Renal cortex interstitium (tissue), 15 donors: ENCODE measurements at places on chromosomes 3 and 15.

DNA sequence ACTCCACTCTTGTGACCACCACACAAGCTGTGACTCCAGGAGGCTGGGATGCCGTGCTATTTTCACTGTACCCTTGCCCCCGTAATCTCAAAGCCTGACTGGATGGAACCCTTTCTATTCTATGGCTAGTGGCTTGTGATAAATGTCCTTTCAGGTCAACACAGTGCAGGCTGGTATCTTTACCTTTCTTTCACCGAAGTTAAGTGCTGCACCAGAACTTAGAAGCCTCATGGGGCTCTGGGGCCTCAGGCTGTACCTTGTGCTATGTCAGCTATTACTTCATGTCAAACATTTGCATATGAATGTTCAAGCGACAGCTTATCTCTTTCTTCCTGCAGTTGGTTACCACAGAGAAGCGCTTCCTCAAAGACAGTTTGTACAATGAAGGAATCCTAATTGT is 66.8 kb downstream of the RPL39L start:
- DNase-seq, result no peak

DNA sequence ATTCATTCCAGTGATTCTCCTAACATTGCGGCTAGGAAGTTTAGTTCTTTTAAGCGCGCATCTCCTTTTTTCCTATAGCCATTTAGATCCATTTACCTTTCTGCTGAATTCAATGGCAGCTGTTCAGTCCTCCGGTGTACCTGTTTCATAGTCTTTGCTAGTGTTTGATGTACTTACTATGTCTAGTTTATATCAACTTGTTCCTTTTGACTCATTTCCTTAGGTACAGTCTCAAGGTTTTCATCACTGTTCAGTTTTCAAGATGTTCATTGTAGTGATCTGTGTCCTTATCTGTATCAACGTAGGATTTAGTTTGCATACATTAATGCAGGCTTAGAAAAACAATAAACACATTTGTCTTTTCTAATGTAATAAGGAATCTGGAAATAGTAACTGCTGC is 59.0 kb upstream of the MBNL1 start:
- no peak for DNase-seq

- DNase-seq, result no peak
These were observed 287.4 kb upstream of the LYSMD4 start for GRCh38 chr15:100020614-100021013.

DNA sequence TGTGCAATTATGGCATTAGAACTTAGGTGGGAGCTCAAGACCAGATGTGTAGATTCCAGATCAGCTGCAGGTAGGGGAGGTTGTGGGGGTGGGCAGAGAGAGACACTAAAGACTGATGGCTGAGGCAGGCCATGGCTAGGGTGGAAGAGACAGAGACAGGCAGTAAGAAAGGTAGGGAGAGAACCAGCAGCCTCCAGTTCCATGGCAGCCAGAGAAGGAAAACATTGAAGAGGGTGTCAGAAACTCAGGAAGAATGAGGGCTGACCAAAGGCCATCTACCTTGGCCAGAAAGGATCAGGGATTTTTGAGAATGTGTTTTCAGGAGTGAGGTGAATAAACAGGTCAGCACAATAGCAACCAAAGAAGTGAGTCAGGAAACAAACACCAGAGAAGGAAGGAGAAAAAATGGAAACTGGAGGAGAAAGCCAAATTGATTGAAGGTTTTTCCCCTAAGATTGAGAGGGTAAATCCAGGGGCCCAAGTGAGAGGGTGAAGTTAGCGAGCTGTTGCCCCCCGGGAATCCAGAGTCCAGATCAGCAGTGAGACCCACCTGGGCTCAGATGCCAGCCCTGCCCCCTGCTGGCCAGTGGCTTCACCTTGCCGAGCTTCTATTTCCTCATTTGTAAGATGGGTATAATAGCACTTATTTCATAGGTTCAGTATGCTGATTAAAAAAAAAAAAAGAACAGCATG is 41.0 kb downstream of the ABHD2 start:
- no peak for DNase-seq

GRCh38 chr3:126277629-126278378 is 79.4 kb downstream of the KLF15 start:
- DNase-seq, result no peak

GRCh38 chr3:129878355-129878754 is 15.2 kb downstream of the TMCC1 start:
- DNase-seq, result no peak

DNA sequence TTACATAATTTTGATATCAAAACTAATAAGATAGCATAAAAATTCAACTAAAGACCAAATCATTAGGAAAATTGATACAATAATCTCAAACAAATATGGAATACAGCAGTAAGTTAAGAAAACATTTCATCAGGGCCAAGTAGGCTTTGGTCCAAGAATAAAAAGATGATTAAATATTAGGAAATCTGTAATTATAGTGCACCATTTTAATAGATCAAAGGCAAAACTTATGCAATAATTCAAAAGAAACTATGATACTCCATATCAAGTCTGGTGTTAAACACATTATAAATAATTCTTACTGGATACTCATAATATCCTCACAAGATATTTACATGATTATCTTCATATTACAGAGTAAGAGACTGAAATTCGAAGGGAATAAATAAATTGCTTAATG is 51.2 kb downstream of the THRB start:
- no peak for DNase-seq

- no peak for DNase-seq
These were observed 68.1 kb upstream of the MAGI1 start for GRCh38 chr3:66106788-66107187.

- DNase-seq, result no peak
These were observed 32.5 kb upstream of the BFSP2 start for GRCh38 chr3:133367403-133367802.

DNA sequence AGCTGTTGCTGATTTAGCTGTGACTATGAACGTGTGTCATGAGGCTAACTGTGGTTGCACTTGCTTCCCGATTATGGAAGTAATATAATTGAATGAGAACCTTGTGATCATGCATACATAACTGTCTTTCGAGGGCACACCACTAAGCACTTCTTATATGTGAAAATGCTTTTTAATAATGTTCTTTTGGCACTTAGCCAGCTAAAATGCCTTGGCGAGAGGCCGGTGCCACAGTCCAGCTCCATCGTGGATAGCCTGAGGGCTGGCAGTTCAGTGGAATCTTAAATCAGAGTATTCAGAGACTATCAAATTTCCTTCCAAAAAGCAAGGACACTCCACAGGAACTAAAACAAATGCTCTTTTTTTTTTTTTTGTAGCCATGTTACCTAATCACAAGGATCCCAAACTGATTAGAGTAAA is 161.6 kb upstream of the FRMD4B start:
- no peak for DNase-seq

GRCh38 chr15:83474578-83474977 is 27.4 kb downstream of the SH3GL3 start:
- no peak for DNase-seq

DNA sequence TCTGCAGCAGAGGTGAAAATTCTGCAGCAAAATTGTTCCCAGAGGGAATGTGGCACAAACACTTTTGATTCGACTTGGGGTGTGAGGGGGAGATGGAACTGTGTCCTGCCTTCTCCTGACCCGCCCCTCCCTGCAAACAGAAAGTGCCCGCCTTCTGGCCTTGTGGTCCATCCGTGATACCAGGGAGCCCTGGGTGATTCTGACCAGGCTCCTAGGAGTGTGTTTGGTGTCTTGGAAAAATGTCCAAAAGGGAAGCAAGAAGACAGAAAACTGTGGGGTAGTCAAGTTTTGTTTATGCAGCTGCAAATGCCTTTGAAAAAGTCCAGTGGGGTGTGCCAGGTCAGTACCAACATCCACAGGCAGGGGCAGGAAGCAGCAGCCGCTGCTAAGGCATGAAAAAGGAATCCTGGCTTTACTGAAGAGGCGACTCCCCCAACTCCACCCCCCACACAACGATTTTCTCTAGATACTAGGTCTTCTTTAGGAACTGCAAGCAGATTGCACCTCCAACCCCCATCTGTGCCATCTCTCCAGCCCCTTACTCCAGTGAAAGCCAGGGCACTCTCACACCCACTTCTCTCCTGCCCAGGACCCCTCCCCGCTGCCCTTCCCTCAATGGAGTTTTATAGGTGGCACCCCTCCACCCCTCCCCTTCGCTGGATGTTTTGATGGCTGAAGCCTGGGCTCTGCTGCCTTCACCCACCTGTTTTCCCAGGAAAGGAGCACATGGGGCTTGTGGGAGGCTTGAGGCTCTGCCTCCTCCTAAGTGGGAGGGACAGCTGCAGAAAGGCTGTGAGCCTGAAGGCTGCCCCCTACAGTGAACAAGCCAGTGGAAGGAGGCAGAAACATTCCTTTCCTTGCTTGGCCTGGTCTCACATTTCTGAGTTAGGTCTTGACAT is 82.4 kb upstream of the HERC1 start:
- DNase-seq, result no peak

DNA sequence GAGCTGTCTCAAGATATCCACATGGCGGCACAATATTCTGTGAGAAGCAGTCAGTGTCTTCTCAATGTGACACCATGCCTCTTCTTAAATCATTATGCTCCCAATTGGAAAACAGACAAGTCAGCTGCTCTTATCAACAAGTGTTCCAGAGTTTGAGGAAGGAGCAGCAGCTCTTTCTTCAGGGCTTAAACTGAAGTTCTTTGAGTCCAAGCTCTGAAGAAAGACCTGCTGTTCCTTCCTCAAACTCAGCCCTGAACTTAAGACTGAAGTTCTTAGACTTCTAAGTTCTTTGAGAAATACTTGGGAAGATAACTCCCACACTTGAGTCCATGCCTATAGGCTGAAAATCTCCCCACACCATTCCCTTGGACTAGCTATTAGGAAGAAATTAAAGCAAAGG is 43.4 kb downstream of the NPTN start:
- no peak for DNase-seq

GRCh38 chr15:87732976-87733375 is 523.6 kb downstream of the NTRK3 start:
- DNase-seq, result no peak

DNA sequence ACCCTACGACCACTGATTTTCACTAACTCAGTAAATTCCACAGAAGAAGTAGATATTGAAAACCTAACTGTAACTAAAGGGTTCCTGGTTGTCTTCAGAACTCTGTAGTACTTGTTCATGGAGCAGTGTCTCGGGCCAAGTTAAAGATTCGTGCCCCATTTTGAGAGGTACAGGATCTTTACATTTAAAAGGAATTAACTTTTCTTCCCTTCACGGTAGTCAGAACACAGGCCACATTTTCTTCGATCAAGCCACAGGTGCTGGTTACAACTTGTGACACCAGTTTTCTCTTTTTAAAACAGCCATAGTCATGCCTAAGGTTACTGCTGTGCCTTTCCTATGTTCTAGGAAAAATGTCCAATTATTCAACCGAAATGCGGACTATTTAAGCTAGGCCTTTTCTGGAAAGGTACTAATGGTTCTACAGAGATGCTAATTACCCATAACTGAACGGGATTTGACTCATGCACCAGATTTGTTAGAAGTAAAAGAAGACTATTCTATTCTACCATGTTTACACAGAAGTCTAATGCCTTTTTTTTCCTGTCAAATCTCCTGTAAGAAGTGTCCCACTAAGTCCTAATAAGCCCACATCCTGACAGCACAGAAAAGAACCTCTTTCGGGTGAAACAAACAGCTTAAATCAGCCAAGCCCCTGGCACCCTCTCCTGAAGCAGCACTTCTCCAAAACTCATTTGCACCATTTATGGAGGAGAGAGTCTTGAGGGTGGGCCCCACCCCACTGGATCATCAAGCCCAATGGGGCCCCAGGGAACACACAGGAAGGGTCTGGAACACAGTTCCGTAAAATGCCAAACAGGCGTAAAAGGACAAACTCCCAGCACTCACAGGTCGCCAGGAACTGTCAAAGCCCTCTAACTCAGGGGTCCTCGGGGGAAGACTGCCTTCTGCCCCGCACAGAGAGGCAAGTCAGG is 1.9 kb downstream of the LRIG1 start:
- DNase-seq, result no peak

DNA sequence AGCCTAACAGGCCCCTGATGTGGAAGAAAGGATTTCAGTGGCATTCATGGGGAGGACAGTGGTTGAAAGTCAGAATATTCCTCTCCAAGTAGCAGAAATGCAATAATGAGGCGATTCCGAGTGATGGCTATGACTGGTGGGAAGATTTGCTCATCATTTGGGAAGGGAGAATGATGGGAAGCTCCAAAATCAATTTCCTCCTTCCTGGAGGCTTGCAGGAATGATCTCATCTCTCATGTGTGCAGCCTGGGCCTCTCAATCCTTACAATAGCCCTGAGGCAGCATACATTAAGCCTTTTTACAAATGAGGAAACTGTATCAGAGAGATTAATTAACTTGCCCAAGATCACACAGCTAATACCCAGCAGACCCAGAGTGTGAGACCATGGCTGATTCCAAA is 58.7 kb downstream of the BOC start:
- no peak for DNase-seq

DNA sequence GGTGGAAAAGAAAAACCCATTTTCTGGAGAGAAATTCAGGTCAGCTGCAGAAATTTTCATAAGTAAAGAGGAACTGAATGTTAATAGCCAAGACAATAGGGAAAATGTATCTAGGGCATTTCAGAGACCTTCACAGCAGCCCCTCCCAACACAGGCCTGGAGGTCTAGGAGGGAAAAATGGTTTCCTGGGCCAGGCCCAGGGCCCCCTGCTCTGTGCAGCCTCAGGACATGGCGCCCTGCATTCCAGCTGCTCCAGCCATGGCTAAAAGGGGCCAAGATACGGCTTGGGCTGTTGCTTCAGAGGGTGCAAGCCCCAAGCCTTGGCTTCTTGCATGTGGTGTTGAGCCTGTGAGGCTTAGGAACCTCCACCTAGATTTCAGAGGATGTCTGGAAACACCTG is 92.2 kb downstream of the C3orf70 start:
- DNase-seq, result no peak

DNA sequence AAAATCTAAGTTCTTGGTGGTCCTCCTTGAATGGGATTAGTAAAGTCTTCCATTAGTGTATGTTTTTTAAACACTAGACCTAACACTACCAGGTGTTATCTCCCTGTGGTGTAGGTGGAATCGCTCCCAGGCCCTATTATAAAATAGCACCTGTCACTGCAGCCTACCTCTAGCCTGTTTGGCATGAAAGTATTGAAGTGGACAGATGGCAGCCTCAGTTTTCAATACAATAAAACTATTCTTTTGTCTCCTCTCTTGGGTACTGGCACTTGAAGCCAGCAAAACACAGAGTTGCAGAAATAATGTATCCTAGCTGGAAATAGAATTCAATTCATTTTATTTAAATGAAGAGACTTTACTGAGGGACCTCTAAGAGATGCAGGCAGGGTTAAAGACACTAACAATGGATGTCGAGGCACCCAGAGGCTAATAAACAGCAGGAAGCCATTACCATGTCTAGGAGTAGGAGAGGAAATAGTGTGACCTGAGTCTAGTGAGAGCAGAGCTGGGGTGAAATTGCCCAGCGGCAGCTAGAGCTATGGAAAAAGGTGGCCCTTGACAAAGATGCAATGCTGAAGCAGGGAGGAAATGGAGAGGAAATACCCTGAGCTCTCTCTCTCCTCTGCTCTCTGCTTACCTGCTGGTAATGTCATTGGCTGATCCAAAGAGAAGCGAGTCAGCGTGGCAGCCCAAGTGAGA is 49.1 kb upstream of the TMEM158 start:
- no peak for DNase-seq
